ENCODE measurements at places on chromosomes 5 and 9.

DNA sequence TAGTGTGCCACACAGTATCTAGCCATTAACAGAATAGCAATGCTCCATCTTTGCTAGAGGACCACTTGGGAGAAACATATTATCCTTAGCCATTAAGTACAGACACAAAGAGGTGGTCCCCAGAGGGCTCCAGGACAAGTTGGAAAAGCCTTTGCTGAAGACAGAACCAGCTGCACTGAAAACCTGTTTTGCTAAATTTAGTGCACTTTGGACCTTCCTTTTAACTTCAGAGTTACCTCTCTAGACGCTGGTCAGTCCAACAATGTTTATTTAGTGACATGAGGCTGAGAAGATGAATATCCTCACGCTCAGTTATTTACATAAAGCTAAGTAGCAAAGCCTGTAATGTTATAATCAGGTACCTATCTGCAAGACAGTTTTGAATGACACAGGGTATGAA, 265.0 kb upstream of the ZNF608 start:
- DNase-seq, result no peak

GRCh38 chr9:34985311-34985899, 4.1 kb upstream of the DNAJB5 start:
- DNase-seq, result peak; percentile 81

DNA sequence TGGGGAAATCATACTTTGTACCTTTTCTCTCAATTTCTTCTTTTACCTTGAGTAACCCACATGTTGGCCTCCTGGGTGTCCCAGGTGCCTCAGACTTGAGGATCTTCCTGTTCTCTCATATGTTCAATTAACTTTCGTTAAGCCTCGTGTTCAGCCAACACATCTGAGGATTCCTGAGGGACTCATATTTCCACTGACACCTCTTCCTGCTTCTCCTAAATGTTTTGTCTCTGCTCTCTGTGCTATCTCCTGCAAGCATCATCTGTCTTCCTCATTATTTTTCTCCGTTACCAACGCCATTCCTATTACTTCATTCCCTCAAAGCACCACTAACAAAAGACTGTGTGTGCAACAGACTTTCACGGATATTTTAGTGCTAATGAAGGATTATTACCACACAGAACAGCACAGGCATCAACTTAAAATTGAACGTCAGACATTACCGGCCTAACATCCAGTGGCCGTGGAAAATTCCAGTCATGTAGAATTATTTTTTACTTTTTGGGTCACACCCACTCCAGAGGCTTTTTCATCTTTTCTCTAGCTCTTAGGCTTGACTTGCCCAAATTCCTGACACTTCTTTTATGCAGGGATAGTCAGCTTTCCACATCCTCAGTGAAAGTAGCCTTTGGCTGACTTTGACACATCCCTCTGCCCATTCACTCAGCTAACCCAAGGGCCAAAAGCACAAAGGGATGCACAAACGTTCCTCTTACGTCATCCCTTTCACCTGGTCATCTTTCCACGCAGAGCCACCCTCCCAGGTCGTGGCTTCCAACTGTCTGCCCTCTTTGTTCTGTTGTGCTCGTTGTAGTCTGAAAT, 46.0 kb upstream of the OSMR start:
- no peak for DNase-seq

GRCh38 chr5:104111632-104112031, 549.0 kb upstream of the NUDT12 start:
- no peak for DNase-seq

DNA sequence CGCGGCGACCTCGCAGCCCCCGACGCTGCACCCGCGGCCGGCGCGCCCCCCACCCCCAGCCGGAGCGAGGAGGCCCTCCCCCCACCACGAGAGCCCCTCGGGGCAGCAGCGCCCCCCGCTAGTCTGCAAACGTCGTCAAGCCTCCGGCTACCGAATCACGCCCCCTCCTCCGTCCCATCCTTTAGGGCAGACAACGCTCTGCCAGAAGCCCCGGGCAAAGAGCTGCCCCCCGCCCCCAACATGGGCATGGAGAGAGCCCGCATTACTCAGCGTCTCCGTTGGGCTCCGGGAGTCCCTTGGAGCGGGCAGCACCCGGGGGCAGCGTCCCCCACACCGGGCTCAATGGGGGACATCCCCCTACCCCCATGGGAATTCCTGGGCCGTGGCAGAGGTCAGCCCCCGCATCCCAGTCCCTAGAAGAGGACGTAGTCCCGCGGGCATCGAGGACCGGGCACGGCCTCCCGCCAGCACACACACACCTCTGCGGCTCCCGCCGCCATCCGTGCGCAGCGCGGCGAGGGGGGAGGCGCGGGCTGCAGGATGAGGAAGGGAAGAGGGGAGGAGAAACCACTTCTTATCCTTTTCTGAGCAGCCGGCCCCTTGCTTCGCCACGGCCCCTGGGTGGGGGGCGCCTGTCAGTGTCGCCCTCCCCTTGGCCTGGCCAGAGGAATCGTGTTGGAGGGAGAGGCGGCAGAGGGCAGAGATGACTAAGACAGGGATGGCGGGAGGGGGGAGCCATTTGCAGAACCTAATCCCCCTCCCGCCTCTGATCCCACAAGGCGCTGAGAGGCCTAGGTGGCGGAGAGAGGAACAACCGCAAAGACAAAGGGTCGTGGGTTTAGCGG, 750 bp downstream of the DNM1 start:
- DNase-seq, result peak; percentile 53

DNA sequence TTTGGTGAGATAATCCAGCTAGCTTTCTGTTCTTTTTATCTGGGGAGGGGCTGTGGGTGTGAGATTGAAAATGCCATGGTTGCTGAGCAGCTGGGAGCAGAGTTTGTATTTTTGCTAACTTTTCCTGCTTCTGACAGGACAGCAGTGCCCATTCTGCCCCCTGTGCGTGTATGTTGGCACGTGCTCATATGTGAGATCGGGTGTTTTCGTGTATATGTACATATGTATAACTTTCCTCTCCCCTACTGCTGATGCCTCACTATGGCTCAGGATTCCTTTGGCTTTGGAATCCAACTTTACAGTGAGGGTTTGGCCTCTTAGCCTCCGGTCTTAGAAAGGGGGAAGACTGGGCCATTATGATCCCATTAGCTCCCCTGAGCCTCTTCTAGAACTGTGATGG, 38.3 kb downstream of the RGS3 start:
- no peak for DNase-seq

- DNase-seq, result no peak
Measured at GRCh38 chr5:178519804-178520203, 70.4 kb downstream of the COL23A1 start.

GRCh38 chr9:686321-686813, 155.1 kb upstream of the DMRT1 start:
- DNase-seq, result no peak
